ENCODE measurements at places on chromosomes 3 and 15.

DNA sequence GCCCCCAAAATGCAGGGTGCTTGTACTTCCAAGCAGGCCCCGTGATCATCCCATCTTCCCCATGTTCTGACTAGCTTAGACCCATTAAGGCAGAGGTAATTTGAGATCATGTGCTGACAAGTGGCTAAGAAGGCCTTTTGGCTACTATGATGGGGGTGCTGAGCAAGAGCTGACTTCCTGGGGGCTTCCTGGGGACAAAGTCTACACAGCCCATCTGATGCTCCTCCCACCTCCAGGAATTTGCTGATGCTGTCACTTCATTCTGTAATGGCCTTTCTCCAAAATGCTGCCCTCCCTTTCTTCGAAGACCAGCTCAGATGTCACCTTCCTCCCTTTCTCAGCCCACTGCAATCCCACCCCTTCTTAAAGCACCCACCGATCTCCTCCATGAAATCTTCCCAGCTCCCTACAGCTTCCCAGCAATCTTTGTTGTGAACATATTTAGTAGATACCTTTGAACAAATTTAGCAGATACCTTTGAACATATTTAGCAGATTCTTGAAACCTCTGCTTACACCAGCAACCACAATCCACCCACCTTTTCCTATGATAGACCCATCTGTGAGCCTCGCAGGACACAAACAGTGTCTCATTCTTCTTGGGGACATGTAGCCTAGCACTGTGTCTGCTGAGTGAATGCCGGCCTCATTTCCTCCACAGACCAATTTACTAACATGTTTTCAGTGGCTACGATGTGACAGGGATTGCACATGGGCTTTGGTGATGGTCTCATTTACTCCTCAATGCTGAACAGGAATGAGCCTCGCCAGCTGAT is 223.3 kb downstream of the EPHB1 start:
- DNase-seq = no peak

- no peak for DNase-seq
Measured at GRCh38 chr15:50607129-50607528, 60.7 kb upstream of the USP50 start.

DNA sequence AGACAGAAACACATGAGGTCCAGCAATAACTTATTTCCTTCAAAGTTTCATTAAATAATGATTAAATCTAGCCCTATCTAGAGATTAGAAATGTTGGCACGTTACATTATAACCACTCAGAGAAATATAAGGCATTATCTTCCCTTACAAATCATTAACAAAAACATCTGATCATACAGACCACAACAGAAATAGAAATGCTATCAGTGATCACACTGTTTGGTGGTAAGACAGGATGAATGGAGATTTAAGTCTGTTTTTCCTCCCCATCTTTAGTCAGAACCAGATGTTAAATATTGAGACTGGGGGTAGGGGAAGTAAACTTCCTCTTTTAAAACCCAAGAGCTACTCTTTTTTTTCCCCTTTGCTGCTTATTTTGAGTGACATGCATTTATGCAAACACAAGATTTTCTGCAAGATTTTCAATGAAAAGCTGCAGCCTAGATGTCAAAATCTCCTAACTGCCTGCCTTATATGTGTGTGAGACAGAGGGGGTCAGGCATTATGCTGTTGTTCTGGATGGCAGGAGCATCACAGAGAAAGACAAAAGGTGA is 70.4 kb downstream of the CBLB start:
- no peak for DNase-seq

- DNase-seq = no peak
Measured at GRCh38 chr3:149401926-149402310, 24.5 kb upstream of the TM4SF1 start.

GRCh38 chr3:102087236-102087635 is 237.9 kb downstream of the NFKBIZ start:
- DNase-seq = no peak

DNA sequence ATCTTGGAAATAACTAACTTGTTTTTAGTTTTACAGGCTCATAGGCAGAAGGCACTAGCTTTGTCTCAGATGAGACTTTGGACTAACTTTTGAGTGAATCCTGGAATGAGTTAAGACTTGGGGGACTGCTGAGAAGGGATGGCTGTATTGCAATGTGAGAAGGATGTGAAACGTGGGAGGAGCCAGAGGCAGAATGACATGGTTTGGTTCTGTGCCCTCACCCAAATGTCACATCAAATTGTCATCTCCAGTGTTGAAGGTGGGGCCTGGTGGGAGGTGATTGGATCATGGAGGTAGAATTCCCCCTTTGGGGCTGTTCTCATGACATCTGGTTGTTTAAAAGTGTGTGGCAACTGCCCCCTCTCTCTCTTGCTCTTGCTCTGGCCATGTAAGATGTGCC is 28.8 kb upstream of the CCDC50 start:
- no peak for DNase-seq

DNA sequence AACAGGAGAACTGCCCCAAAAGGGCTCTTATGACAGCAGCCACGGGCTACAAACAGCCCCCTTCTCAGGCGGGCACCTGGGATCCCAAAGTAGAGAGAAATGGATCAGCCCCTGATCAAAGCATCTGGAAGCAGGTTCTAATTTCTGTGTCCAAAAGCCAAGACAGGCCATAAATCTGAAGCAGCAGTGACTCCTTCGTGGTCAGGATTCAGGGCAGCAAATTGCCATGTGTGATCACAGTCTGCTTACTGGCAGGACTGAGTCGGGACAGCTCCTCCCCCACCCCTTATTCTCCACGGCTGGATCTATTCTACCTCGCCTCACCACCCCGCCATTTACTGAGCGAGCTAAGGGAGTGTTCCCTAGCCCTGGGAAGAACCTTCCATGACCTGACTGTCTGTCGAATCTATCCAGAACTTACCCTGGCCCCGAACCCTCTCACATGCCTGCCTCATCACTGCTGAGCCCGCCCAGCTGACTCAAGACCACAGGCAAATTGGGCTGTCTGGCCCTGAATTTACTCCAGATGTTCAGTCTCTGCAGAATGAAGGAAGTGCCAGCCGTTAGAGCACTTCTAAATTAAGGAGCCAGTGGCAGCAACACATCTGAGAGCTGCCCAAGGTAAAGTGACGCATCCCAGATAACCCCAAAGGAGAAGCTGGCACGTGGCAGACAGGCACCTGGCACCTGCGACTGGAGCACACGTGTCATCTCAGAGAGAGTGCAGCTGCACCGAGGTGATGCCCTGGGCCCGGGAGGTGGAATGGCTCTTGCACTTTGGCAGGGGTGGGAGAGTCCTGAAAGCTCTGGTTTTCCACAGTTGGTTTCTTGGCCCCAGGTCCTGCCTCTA is 1.3 kb downstream of the LRRC15 start:
- no peak for DNase-seq

- DNase-seq = no peak
Measured at GRCh38 chr3:61892891-61893290, 331.5 kb downstream of the PTPRG start.

- no peak for DNase-seq
Measured at GRCh38 chr3:12062605-12063004, 58.4 kb downstream of the SYN2 start.

DNA sequence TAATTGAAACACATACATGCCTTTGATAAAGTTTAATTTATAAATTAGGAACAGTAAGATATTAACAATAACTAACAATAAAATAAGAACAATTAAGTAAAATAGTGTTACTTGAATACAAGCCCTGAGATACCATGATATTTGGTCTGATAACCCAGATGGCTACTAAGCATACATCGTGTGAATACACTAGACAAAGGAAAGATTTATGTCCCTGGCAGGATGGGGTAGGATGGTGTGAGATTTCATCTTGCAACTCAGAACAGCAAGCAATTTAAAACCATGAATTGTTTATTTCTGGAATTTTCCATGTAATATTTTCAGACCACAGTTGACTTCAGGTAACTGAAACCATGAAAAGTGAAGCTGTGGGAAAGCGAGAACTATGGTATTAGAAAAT is 169.5 kb downstream of the DIPK2A start:
- no peak for DNase-seq

- DNase-seq = no peak
Measured at GRCh38 chr3:105243076-105243475, 123.6 kb upstream of the ALCAM start.

Data from left cardiac atrium (tissue), 4 donors.